Neuronal stem cell (in vitro differentiated cells): ENCODE measurements at places on chromosomes 4 and X.

DNA sequence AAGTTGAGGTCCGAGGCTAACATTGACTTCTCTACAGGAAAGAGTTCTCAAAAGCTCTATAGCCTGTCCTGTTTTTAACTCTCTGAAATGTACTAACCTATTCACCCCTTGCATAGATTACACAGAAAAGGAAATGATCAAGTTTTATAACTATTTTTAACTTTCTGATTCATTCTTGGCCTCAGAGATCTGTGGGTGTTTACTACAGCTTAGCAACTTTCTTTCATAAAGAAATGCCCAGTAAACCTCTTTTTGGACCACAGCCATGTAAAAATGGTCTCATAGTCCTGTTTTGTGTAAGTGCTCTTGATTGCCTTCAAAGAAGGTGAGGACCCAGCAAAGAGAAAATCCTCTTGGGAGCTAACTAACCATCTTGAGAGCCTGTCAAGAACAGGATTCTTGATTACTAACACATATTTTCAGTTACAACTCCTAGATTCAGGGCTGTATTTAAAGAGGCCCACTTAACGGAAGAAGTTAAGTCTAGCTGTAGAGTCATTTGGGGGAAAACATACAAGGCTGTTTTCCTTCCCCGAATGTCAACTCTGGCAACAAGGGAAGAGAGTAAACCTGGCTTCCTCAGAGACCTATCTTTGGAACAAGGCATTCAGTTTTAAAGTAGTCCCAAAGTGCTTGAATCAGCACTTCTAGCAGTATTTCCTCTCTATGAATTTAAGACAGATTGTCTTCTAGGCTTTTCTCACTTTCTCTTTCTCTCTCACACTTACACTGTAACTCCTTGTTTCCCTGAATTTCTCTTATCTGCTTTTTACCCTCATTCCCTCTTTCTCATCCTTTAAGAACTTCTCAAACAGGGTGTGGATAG, 78.2 kb downstream of the IL21 start:
- no peaks in the 10 kb centered on the region for H3K4me1 ChIP-seq
- no peak overlapping the region for H3K4me3 ChIP-seq
- no peaks in the 10 kb centered on the region for H3K27me3 ChIP-seq
- no peak overlapping the region for H3K27ac ChIP-seq
- no peaks in the 10 kb centered on the region for H3K36me3 ChIP-seq

DNA sequence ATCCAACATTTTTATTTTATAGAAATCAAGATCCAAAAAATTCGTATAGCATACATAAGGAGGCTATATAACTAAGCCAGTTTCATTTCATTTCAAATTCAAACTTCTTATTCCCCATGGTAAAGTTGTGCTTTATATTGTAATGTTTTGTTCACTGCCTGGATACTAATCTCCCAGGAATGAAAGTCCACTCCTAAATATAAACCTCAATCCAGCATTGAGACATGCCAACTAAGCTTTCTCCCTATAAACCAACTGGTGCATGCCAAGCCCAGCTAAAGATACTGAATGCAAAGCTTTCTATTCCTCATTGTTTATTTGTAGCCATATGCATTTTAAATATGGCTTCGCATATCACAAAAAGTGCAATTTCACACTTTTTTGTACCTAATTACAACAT, 63.8 kb upstream of the INPP4B start:
- no peaks in the 10 kb centered on the region for H3K36me3 ChIP-seq
- DNase-seq = no peak
- no peaks in the 10 kb centered on the region for H3K4me1 ChIP-seq
- no peak overlapping the region for H3K27ac ChIP-seq

GRCh38 chr4:138916763-138917162, 98.8 kb upstream of the NOCT start:
- H3K27ac ChIP-seq = no peak overlapping the region
- DNase-seq = no peak
- H3K27me3 ChIP-seq = peaks cover 7% of the 10 kb centered on the region
- H3K4me3 ChIP-seq = no peak overlapping the region

DNA sequence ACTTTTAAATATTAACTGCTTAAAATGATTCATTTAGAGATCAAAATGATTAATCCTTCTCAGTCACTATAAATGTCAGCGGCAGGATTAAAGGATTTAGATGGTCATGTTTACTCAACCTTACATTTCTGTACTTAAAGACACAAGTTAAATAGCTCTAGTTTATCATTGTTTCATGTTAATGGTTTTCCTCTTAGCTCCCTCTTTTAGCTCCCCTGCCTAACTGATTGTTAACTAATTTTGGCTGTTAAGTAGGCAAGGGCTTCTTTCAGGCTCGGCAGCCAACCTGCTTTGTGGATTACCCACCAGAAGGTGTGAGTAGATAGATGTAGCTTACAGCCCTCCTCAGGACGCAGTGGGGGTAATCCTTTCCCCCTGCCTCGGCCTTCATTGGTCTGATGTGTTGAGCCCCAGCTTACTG, 96.0 kb downstream of the TENM3 start:
- no peak for DNase-seq
- peaks cover 7% of the 10 kb centered on the region for H3K4me1 ChIP-seq
- peaks cover 6% of the 10 kb centered on the region for H3K36me3 ChIP-seq
- no peak overlapping the region for H3K4me3 ChIP-seq

GRCh38 chr4:113675731-113676697, 85.5 kb downstream of the CAMK2D start:
- peaks cover 9% of the 10 kb centered on the region for H3K4me1 ChIP-seq
- H3K27me3 ChIP-seq = no peaks in the 10 kb centered on the region
- no peak for DNase-seq
- no peaks in the 10 kb centered on the region for H3K36me3 ChIP-seq
- no peak overlapping the region for H3K27ac ChIP-seq
- H3K4me3 ChIP-seq = no peak overlapping the region
